Activated naive CD4-positive, alpha-beta T cell (primary cell): ENCODE measurements at places on chromosomes 6 and 20.

- DNase-seq = no peak
Observed at GRCh38 chr20:20413810-20414281, 45.9 kb downstream of the INSM1 start.

- DNase-seq = no peak
Observed at GRCh38 chr6:134822920-134823709, 126.8 kb downstream of the ALDH8A1 start.

DNA sequence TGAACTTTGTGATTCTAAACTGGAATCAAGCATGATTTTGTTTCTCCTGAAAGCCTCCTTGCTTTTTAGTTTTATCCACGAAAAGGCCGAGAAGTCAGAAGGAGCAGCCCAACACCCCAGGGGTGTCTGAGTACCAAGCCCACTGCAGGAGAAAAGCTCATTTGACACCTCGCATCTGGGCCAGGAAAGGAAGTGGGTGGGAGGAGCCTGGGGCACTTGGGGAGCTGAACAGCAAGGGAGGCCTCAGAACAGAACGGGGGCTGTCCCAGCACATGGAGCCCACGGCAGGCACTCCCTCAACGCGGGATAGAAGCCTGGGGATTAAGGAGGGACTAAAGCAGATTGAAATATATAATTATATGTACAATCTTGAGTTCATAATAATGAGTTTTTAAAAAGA is 6.6 kb downstream of the KIF25 start:
- DNase-seq = no peak

DNA sequence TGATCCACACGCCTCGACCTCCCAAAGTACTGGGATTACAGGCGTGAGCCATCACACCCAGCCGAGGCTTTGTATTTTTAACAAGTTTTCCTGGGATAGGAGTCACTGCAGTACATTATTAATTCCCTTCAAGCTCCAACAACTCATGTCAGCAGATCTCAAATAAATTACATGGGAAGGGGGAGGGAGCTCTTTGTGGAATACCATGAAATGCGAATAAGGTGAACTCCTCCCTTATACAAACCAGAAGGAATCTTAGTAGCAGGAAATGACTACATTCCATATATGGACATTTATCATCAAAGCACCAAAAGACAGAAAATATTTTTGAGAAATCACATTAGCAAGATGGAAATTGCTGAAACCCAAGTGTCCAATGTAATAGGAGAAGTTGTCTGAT is 2.9 kb downstream of the GSS start:
- no peak for DNase-seq
